Activated CD4-positive, alpha-beta T cell treated with anti-CD3 and anti-CD28 coated beads for 36 hours (primary cell): ENCODE measurements at places on chromosomes 3 and 15. TPM values are rescaled to one million over a fixed set of nuclear protein-coding genes. Genes with fewer than 3 reads are reported as not detected.

- no peak for DNase-seq
- H3K27me3 ChIP-seq, result no peaks in the 10 kb centered on the region
- H3K36me3 ChIP-seq, result no peaks in the 10 kb centered on the region
- no peaks in the 10 kb centered on the region for H3K4me1 ChIP-seq
- H3K27ac ChIP-seq, result no peak overlapping the region
These were observed 17.3 kb downstream of the MRPS11 start for GRCh38 chr15:88484682-88485331.

- no peak overlapping the region for H3K4me3 ChIP-seq
- H3K27me3 ChIP-seq, result no peaks in the 10 kb centered on the region
- peaks cover 30% of the 10 kb centered on the region for H3K36me3 ChIP-seq
- no peak for DNase-seq
- peaks cover 35% of the 10 kb centered on the region for H3K4me1 ChIP-seq
- H3K27ac ChIP-seq, result no peak overlapping the region
These were observed 104.1 kb downstream of the GSK3B start for GRCh38 chr3:119989981-119990655.

- H3K4me1 ChIP-seq, result peaks cover 6% of the 10 kb centered on the region
- no peak overlapping the region for H3K27ac ChIP-seq
- H3K27me3 ChIP-seq, result peaks cover 6% of the 10 kb centered on the region
- H3K36me3 ChIP-seq, result no peaks in the 10 kb centered on the region
- no peak for DNase-seq
These were observed 37.1 kb upstream of the CCK start for GRCh38 chr3:42302924-42303634.

GRCh38 chr15:57091636-57092035 is 173.2 kb downstream of the TCF12 start:
- H3K27me3 ChIP-seq, result no peaks in the 10 kb centered on the region
- H3K36me3 ChIP-seq, result peaks cover 17% of the 10 kb centered on the region
- no peak for DNase-seq
- no peak overlapping the region for H3K4me3 ChIP-seq
- no peak overlapping the region for H3K27ac ChIP-seq
- peaks cover 15% of the 10 kb centered on the region for H3K4me1 ChIP-seq

DNA sequence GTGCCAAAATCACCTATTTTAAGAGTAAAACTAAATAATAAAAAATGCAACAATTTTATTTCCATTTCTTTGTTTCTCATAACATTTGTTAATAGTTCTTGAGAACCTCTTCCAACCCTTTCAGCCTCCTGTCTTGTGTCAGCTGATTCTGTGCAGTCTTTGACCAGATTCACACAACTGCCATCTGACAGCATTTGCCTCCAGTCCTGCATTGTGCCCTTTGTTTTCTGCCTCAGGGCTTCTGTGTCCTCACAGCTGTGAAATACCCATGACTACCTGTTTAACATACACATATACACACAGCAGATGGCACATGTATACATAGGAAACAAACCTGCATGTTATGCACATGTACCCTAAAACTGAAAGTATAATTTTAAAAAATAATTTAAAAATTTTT is 13.2 kb upstream of the CNTN6 start:
- no peaks in the 10 kb centered on the region for H3K36me3 ChIP-seq
- DNase-seq, result no peak
- no peaks in the 10 kb centered on the region for H3K27me3 ChIP-seq

The DUOXA2 gene
- not detected for total RNA-seq

The FAM240A gene
- total RNA-seq, result not detected

The TARS3 gene
- 10.3 TPM for total RNA-seq

DNA sequence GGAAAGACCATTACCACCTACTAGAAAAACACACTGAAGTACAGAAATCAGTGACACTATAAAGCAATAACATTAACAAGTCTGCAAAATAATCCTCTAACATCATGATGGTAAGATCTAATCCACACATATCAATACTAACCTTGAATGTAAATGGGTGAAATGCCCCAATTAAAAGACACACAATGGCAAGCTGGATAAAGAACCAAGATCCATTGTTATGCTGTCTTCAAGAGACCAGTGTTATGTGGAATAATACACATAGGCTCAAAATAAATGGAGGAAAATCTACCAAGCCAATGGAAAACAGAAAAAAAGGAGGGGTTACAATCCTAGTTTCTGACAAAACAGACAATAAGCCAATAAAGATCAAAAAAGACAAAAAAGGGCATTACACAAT is 13.5 kb downstream of the OR5K3 start:
- no peak overlapping the region for H3K27ac ChIP-seq
- H3K4me3 ChIP-seq, result no peak overlapping the region
- no peaks in the 10 kb centered on the region for H3K36me3 ChIP-seq
- peaks cover 3% of the 10 kb centered on the region for H3K27me3 ChIP-seq
- DNase-seq, result no peak

The TEX264 gene
- 37.4 TPM for total RNA-seq

The GPR15 gene
- total RNA-seq, result 1.1 TPM

The FSD2 gene
- total RNA-seq, result not detected

- H3K36me3 ChIP-seq, result peaks cover 28% of the 10 kb centered on the region
- H3K4me3 ChIP-seq, result no peak overlapping the region
- DNase-seq, result no peak
- no peaks in the 10 kb centered on the region for H3K27me3 ChIP-seq
- H3K27ac ChIP-seq, result no peak overlapping the region
These were observed 92.4 kb downstream of the GHSR start for GRCh38 chr3:172355836-172356235.

The DOCK3 gene
- total RNA-seq, result 2.5 TPM

The TRIM59 gene
- total RNA-seq, result 42.2 TPM

- H3K36me3 ChIP-seq, result peaks cover 2% of the 10 kb centered on the region
- no peak for DNase-seq
- H3K4me1 ChIP-seq, result peaks cover 26% of the 10 kb centered on the region
- peak overlapping the region; percentile 4 for H3K27ac ChIP-seq
- H3K27me3 ChIP-seq, result peaks cover 5% of the 10 kb centered on the region
These were observed 181.4 kb upstream of the GADL1 start for GRCh38 chr3:31075876-31076275.

GRCh38 chr3:123568875-123569274 is 16.0 kb downstream of the HACD2 start:
- H3K27me3 ChIP-seq, result no peaks in the 10 kb centered on the region
- DNase-seq, result no peak
- H3K4me3 ChIP-seq, result no peak overlapping the region
- H3K4me1 ChIP-seq, result peaks cover 15% of the 10 kb centered on the region

GRCh38 chr15:44712346-44713005 is 1.2 kb downstream of the B2M start:
- DNase-seq, result peak; percentile 77
- H3K36me3 ChIP-seq, result peaks cover 83% of the 10 kb centered on the region
- peak overlapping the region; percentile 96 for H3K4me3 ChIP-seq
- peaks cover 43% of the 10 kb centered on the region for H3K4me1 ChIP-seq

- peaks cover 25% of the 10 kb centered on the region for H3K4me1 ChIP-seq
- H3K4me3 ChIP-seq, result no peak overlapping the region
- no peak overlapping the region for H3K27ac ChIP-seq
- H3K36me3 ChIP-seq, result no peaks in the 10 kb centered on the region
- peaks cover 3% of the 10 kb centered on the region for H3K27me3 ChIP-seq
- DNase-seq, result no peak
These were observed 5.6 kb downstream of the IL17RE start for GRCh38 chr3:9908286-9908685.

GRCh38 chr15:57773051-57773450 is 66.5 kb downstream of the POLR2M start:
- DNase-seq, result no peak
- H3K4me3 ChIP-seq, result no peak overlapping the region
- H3K27me3 ChIP-seq, result no peaks in the 10 kb centered on the region
- peaks cover 24% of the 10 kb centered on the region for H3K4me1 ChIP-seq
- no peaks in the 10 kb centered on the region for H3K36me3 ChIP-seq
- H3K27ac ChIP-seq, result no peak overlapping the region

DNA sequence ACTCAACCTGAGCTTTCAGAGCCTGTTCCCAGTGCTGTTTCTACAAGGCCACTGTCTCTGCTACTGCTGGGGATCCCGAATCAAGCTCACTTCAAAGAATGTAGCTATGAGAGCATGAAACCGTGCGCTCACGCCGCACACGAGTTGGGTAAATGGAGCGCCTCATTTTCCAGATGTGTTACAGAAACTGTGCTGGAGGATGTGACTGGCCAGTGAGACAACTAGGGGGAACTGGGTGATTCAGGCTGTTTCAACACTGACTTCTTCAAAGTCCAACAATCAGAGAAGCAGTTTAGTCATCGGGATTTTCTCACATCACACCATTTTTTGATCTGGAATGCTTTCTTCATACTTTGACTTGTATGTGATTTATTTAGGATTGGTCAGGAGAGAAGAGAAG is 3.5 kb downstream of the ZNF710 start:
- H3K4me1 ChIP-seq, result peaks cover 71% of the 10 kb centered on the region
- DNase-seq, result peak; percentile 77
- H3K4me3 ChIP-seq, result peak overlapping the region; percentile 82
- no peaks in the 10 kb centered on the region for H3K27me3 ChIP-seq

- no peaks in the 10 kb centered on the region for H3K36me3 ChIP-seq
- H3K4me3 ChIP-seq, result no peak overlapping the region
- H3K4me1 ChIP-seq, result peaks cover 12% of the 10 kb centered on the region
- H3K27ac ChIP-seq, result no peak overlapping the region
- no peak for DNase-seq
- peaks cover 35% of the 10 kb centered on the region for H3K27me3 ChIP-seq
These were observed 462.2 kb upstream of the MDFIC2 start for GRCh38 chr3:70774641-70775040.

DNA sequence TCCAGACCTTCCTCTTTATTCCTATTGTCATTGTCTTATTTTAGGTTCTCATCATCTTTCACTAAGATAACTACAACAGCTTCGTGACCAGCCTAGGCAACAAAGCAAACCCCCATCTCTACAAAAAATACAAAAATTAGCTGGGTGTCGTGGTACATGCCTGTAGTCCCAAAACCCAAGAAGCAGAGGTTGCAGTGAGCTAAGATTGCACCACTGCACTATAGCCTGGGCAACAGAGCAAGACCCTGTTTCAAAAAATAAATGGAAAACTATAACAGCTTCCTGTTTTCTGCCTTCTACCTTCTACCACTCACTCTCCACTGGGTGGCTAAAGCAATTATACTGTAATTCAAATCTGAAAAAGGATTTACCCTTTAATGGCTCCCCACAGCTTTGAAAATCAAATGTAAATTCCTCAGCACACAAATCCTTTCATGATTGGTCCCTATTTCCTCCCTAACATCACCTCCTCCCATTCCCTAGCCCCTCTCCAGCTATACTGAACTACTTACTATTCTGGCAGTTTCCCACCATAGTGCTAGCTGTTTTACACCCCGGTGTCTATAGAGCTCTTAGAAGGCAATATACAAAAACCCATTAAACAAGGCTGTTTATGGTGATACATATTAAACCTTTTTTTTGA is 33.4 kb downstream of the LRRFIP2 start:
- no peak overlapping the region for H3K27ac ChIP-seq
- H3K36me3 ChIP-seq, result peaks cover 21% of the 10 kb centered on the region
- H3K27me3 ChIP-seq, result no peaks in the 10 kb centered on the region
- no peak overlapping the region for H3K4me3 ChIP-seq
- DNase-seq, result no peak
- peaks cover 15% of the 10 kb centered on the region for H3K4me1 ChIP-seq

The HEXA gene
- total RNA-seq, result 38.8 TPM

- no peaks in the 10 kb centered on the region for H3K4me1 ChIP-seq
- no peak for DNase-seq
- H3K4me3 ChIP-seq, result no peak overlapping the region
- H3K36me3 ChIP-seq, result no peaks in the 10 kb centered on the region
- H3K27me3 ChIP-seq, result peaks cover 5% of the 10 kb centered on the region
- H3K27ac ChIP-seq, result no peak overlapping the region
These were observed 47.0 kb downstream of the MAP3K13 start for GRCh38 chr3:185409957-185410356.

DNA sequence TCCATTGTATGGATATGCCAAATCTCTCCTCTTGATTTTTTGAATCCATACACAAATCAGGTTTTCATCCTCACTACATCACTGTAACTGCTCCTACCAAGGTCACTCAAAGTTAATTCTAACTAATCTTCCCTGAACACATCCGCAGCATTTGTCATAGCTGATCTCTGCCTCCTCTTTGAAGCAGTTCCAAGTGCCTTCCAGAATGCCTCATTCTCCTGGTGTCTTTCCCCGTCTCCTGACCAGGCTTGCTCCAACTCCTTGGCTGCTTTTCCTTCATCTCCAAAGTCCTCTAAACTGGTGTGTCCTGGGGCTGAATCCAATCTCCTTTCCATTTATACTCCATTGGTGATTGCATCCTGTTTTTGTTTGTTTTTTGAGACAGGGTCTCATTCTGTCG is 26.8 kb downstream of the KLHDC8B start:
- H3K27me3 ChIP-seq, result peaks cover 17% of the 10 kb centered on the region
- no peak for DNase-seq
- no peaks in the 10 kb centered on the region for H3K4me1 ChIP-seq
- H3K4me3 ChIP-seq, result no peak overlapping the region
- H3K36me3 ChIP-seq, result no peaks in the 10 kb centered on the region

DNA sequence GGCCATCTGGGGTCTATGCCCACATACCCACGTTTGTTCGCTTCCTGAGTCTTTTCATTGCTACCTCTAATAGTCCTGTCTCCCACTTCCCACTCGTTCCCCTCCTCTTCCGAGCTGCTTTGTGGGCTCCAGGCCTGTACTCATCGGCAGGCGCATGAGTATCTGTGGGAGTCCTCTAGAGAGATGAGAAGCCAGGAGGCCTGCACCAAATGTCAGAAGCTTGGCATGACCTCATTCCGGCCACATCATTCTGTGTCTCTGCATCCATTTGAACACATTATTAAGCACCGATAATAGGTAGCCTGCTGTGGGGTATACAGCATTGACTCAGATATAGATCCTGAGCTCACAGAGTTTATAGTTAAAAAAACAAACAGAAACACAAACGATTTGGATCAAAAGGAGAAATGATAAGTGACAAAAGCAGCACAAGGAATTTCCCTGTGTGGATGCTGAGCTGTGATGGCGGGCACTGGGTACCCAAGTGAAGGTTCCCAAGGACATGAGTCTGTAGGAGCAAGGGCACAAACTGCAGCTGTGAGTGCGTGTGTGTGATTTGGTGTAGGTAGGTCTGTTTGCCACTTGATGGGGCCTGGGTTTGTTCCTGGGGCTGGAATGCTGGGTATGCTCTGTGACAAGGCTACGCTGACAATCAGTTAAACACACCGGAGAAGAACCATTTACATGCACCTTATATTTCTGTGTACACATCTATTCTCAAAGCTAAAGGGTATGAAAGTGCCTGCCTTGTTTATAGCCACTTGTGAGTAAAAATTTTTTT is 35.9 kb downstream of the NR1I2 start:
- no peaks in the 10 kb centered on the region for H3K27me3 ChIP-seq
- H3K4me1 ChIP-seq, result no peaks in the 10 kb centered on the region
- DNase-seq, result no peak
- no peaks in the 10 kb centered on the region for H3K36me3 ChIP-seq

GRCh38 chr15:80878242-80878866 is 99.2 kb downstream of the CEMIP start:
- H3K4me3 ChIP-seq, result no peak overlapping the region
- H3K36me3 ChIP-seq, result no peaks in the 10 kb centered on the region
- no peak for DNase-seq

The LYZL4 gene
- not detected for total RNA-seq
